ENCODE measurements at places on chromosomes 11 and 22.
A peak's percentile ranks its signal among the peaks of the same experiment; 100 is the strongest.

DNA sequence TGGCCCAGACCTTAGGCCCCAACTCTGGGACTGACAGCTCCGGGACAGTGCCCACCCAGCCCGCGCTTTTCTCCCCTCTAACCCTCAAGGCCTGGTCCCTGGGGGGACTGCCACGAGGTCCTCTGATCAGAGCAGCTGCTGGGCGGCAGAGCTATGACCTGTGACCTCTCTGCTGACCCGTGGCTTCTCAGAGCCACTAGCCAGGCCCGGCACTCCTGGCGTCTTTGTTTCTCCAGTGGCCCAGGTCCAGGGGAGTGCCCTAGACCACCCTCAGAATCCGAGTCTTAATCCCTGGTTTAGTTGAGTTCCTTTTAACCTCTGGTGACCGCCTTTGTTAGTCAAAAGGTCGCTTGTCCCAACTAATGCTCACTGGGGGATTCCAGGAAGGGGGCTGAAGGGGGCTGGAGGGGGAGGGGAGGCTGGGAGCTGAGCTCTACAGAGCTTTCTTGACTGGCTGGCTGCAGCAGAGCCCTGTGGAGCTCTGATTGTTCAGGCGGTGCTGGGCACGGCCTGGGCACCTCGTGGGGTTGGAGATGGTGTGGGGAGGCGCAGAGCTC, 1.2 kb downstream of the FBLN1 start:
- peak; percentile 75 for DNase-seq

GRCh38 chr11:106305458-106305857, 228.0 kb downstream of the AASDHPPT start:
- no peak for DNase-seq

GRCh38 chr11:123107945-123108495, 46.1 kb upstream of the HSPA8 start:
- DNase-seq = no peak

- no peak for DNase-seq
Measured at GRCh38 chr22:40322818-40323447, 23.4 kb upstream of the ADSL start.

DNA sequence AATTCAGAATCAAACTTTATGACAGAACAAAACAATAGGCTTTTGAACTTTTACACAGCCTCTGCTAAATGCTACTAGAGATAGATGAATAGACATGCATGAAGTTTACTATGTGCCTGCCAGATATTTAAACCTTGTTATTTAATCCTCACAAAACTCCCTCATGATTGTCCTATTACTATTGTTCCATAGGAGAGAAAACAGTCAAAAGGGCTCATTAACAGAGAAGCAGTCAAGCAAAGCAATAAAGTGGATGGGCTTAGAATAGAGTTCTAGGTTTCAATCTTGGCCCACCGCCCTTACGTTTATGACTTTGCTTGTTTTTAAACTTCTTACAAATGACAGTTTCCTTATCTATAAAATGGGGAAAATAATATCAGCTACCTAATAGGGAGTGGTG, 12.9 kb downstream of the CWC15 start:
- DNase-seq = no peak

DNA sequence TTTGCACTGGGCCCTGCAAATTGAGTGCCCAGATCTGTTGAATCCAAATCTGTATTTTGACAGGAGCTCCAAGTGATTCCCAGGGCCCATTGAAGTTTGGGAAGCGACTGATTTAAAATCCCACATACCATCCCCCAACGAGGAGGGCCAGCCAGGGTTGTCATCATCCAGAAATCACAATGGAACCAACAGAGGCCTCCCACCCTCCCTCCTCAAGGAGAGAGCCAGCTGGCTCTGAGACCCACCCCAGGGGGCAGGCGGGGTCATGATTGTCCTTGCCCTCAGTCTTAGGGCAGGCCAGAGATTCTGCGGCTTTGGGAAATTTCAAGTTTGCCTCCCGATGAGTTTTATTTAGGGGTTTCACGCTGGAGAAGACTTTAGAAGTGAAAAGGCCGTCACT, 358.2 kb downstream of the MN1 start:
- no peak for DNase-seq

GRCh38 chr11:58577555-58578135, 1.2 kb upstream of the ZFP91 start:
- peak; percentile 82 for DNase-seq

- DNase-seq = no peak
Measured at GRCh38 chr22:46454504-46455269, 82.7 kb downstream of the CELSR1 start.

DNA sequence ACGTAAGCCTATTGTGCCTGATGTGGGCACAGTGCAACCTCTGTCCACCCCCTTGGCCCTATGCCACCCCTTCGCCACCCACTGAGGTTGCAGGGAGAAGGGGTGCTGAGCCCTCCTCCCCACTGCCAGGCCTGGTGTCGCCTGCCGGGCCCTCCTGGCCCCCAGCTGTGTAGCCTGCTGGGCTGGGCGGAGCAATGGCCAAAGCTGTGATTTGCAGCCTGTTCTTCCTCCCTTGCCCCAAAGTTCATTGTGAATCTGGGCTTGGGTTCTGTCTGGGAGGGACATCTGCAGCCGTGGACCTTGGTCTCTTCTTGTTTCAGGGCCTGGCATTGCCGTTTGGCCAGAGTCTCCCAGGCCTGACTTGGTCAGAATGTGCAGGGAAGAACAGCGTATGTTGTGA, 121.9 kb downstream of the PKNOX2 start:
- no peak for DNase-seq

- peak; percentile 64 for DNase-seq
Measured at GRCh38 chr11:3197044-3197695, 21.4 kb downstream of the MRGPRG start.

GRCh38 chr11:124950601-124951330, 3.2 kb upstream of the CCDC15 start:
- no peak for DNase-seq

DNA sequence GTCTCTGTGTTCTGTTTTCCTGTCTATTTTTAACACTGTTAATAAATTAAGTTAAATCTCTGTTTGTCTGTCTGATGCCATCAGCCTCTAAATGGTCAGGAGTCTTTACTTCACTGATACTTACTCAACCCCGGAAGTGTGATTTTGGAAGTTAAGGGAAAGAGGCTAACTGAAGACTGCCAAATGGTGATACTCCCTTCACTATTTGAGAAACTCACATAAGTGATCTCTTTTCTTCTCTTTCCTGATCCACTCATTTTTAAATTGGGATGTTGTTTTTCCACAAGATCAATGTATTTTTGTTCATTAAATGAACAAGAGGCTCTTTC, 389 bp upstream of the CASP12 start:
- DNase-seq = no peak

Measured in posterior vena cava (tissue), 2 donors.